ENCODE measurements at places on chromosomes 16 and 17.
A peak's percentile ranks its signal among the peaks of the same experiment; 100 is the strongest.

DNA sequence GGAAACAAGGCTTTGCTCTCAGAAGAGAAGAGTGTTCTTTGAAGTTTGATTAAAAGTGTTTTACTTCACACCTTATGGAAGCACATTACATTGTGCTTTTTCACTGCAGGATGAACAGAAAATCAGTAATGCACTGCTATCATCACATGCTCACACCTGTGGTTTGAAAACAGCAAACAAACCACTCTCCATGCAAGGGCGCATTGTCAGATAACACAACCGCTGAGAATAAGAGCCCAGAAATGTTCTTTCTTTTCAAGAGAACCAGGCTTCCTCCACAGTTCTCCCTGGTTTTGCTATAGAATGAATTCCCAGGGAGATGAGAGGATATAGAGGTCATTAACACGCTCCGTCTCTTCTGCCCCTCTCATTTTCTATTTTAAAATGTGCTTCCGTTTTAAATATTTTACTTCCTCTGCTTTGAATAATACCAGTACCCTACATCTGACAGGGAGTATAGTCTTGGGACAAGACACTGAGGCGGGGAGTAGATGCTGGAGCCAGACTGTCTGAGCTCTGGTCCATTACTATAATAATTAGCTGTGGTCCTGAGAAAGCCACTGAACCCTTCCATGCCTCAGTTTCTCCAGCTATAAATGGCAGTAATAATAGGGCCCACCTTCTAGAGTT lies 71.6 kb downstream of the CDK5R1 start:
- no peak for DNase-seq
- no peak overlapping the region for H3K4me3 ChIP-seq
- no peak overlapping the region for H3K27ac ChIP-seq
- H3K4me1 ChIP-seq = no peaks in the 10 kb centered on the region
- no peaks in the 10 kb centered on the region for H3K27me3 ChIP-seq

DNA sequence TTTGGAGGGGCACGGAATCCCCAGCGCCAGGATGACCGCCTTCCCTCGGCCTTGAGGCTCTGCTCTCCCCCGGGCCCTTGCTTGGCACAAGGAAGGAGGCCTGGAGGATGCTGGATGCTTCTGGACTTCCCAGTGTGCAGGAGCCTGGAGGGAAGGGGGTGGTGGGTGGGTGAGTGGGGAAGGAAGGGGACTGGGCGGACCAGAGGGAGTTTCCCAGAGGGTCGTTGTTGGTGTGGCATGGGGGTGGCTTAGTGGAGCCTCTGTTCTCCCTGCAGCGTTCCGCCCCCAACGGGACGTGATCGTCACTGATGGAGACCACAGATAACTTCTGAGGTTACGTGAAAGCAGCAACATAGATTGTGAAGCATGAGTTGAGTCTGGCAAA lies 140.0 kb downstream of the IRF8 start:
- H3K27me3 ChIP-seq = peaks cover 84% of the 10 kb centered on the region
- no peaks in the 10 kb centered on the region for H3K36me3 ChIP-seq
- no peak for DNase-seq
- H3K4me1 ChIP-seq = no peaks in the 10 kb centered on the region

DNA sequence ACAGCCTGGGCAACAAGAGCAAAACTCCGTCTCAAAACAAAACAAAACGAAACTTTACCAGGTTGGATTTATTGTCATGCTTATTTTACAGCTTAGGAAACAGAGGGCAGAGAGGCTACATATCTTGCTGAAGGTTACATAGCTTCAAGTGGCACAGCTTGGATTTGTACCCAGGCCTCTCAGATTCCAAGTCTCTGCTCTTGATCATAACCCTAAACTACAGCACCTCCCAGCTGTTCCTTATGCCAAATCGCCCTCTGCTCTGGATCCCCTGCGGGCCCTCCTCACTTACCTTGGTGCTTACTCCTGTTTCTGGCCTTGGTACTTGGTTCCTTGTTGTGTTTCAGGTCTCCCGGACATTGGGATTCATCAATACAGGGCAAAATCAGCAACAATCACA lies 11.7 kb upstream of the CUEDC1 start:
- H3K4me3 ChIP-seq = no peak overlapping the region
- no peak for DNase-seq
- H3K4me1 ChIP-seq = peaks cover 5% of the 10 kb centered on the region
- H3K36me3 ChIP-seq = no peaks in the 10 kb centered on the region

DNA sequence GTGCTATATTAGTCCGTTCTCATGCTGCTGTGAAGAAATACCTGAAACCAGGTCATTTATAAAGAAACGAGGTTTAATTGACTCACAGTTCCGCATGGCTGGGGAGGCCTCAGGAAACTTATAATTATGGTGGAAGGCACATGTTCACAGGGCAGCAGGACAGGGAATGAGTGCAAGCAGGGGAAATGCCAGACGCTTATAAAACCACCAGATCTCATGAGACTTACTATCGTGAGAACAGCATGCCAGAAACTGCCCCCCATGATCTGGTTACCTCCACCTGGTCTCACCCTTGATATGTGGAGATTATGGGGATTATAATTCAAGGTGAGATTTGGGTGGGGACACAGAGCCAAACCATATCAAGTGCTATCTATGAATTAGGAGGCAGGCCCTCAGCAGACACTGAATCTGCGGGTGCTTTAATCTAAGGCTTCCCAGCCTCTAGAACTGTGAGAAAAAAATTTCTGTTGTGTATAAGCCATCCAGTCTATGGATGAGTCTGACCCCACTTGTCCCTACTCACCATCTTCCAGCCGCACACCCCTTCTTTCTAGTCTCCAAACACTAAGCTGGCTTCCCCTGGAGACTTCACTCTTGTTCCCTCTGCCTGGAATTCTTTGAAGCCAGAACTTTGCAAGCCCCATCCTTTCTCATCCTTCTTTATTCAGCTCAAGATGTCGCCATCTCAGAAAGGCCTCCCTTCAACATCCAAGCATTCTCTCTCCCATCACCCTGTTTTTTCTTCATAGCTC lies 772 bp upstream of the NUP93 start:
- H3K36me3 ChIP-seq = no peaks in the 10 kb centered on the region
- peaks cover 13% of the 10 kb centered on the region for H3K4me1 ChIP-seq
- no peak overlapping the region for H3K4me3 ChIP-seq
- peak overlapping the region; percentile 48 for H3K27ac ChIP-seq

- peaks cover 8% of the 10 kb centered on the region for H3K4me1 ChIP-seq
- peaks cover 94% of the 10 kb centered on the region for H3K27me3 ChIP-seq
- peak within 1 kb of the TSS; percentile 72 for H3K4me3 ChIP-seq
- DNase-seq = no peak
Measured at GRCh38 chr16:49855822-49856671, at the start of gene ZNF423. Gene ZNF423, minus strand, starts transcription at chr16:49856112. Its CDS starts 338 bp downstream, at chr16:49855774.

DNA sequence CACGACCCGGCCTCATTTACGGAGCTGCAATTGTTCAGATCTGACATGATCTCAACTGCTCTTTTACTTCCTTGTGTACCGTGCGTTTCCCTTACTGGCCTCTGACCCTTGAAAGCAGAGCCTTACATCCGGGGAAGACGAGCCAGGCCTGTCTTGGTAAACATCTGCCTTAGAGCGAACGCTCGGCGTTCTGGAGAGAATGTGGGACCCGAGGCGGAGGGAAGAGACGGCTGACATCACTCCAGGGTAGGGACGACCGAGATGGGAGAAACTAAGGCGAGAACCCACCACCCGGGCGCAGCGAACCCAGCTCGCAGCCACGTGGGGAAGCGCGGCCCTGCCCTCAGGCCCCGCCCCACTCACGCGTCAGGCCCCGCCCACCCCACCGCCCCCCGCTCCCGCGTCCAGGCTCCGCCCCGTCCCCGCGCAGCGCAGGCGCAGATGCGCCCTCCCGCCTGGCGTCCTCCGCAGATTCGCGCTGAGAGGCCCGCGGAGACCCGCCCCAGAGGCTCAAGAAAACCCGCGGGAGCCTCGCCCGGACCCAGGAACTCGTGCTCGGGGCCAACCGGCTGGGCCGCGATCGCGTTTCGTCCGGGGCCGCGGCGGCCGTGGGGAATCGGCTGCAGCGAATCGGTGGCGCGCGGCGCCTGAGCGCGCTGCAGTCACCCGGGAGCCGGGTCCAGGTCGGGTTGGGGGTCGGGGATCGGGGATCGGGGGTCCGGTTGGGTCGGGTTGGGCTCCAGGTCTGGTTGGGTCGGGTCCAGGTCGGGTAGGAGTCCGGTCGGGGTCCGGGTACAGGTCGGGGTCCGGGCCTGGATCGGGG lies at the start of gene TELO2:
Gene TELO2 (plus strand): TSS at position 438 of the 823 bp plus-strand sequence. CDS start 922 bp downstream, outside the sequence.
- no peaks in the 10 kb centered on the region for H3K27me3 ChIP-seq
- peaks cover 7% of the 10 kb centered on the region for H3K4me1 ChIP-seq
- peak within 1 kb of the TSS; percentile 85 for H3K4me3 ChIP-seq
- DNase-seq = peak; percentile 89
- H3K36me3 ChIP-seq = peaks cover 30% of the 10 kb centered on the region

DNA sequence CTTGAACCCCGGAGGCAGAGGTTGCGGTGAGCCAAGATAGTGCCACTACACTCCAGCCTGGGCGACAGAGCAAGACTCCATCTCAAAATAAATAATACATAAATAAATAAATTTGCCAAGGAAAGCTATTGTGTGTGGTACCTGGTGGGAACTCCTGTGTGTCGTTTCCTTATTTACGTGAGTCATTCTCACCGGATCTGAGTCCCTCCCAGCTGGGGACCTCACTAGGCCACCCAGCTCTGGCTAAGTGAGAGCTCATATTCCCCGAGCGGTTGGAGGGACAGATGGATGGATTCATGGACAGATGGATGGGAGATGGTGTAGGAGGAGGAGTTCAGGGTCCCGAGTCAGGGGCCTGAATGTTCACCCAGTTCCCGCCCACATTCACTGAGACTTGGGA lies 22.9 kb upstream of the C1QL1 start:
- DNase-seq = peak; percentile 46
- peaks cover 81% of the 10 kb centered on the region for H3K27me3 ChIP-seq
- H3K36me3 ChIP-seq = no peaks in the 10 kb centered on the region
- no peak overlapping the region for H3K27ac ChIP-seq

DNA sequence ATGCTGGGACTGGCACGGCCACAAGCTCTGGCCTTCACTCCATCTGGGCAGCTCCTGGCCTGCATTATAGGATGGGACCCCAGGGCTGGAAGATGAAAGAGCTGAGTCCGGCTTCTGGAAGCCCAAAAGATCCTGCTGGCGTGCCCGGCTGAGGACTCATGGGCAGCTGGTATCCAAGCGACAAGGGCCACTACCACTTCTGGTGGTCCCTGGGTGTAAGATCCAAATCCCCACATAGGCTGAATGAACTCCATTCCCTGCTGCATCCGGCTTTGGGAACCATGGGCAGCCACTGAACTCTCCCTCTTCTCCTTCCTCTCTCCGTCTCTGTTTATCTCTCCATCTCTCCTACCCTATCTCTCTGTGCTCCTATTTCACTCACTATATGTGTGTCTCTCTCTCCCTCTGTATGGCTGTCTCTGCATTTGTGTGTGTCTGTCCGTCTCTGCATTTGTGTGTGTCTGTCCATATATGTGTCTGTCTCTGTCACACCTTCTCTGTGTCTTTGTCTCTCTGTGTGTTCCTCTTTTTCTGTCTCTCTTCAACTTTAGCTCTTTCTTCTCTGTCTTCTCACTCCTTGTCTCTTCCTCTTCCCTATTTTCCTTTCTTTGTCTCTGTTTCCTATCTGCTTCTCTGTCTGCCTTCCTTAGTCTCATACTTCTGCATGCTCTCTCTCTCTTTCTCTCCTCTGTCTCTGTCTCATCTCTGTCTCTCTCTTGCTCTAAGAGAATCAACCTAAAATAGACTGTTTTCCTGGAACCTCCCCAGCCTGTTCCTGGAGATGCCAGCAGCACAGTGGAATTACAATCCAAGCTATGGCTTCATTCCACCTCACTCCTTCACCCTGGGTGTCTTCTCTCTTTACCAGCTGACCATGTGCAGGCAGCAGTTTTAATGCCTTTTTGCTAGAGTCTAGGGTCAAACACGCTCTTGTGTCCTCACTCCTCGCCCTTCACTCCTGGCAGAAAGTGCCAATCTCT lies 60.4 kb upstream of the IRX6 start:
- H3K27me3 ChIP-seq = peaks cover 19% of the 10 kb centered on the region
- H3K4me1 ChIP-seq = no peaks in the 10 kb centered on the region
- no peak overlapping the region for H3K27ac ChIP-seq
- H3K4me3 ChIP-seq = no peak overlapping the region

DNA sequence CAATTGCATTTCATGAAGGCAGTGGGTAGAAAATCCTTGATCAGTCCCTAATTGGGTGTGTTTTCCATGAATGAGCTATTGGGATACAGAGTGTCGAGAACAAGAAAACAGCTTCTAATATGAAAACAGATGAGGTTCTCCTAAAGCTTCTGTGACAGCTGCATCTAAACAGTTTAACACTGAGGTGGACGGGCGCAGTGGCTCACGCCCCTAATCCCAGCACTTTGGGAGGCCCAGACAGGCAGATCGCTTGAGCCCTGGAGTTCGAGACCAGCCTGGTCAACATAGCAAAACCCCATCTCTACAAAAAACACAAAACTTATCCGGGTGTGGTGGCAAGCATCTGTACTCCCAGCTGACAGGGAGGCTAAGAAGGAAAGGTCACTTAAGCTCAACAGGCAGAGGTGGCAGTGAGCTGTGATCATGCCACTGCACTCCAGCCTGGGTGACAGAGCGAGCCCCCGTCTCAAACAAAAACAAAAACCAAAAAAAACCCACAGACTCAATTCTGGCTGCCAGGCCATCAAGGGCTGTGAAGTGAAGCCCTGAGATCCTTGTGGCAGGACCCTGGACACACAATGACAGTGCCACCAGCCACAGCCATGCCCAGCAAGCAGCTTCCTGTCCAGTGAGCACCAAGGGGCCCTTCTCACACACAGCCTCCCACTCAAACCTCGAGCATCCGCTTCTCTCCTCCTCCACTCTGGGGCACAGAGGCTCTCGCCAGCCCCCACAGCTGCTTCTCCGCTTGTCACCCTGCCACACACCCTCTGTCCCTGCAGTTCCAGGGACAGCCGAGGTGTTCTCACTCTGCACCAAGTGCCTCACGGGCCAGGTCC lies 44.0 kb downstream of the ANKRD11 start:
- H3K27ac ChIP-seq = no peak overlapping the region
- H3K27me3 ChIP-seq = no peaks in the 10 kb centered on the region
- DNase-seq = no peak
- H3K36me3 ChIP-seq = peaks cover 42% of the 10 kb centered on the region
- peaks cover 89% of the 10 kb centered on the region for H3K4me1 ChIP-seq
- H3K4me3 ChIP-seq = no peak overlapping the region

DNA sequence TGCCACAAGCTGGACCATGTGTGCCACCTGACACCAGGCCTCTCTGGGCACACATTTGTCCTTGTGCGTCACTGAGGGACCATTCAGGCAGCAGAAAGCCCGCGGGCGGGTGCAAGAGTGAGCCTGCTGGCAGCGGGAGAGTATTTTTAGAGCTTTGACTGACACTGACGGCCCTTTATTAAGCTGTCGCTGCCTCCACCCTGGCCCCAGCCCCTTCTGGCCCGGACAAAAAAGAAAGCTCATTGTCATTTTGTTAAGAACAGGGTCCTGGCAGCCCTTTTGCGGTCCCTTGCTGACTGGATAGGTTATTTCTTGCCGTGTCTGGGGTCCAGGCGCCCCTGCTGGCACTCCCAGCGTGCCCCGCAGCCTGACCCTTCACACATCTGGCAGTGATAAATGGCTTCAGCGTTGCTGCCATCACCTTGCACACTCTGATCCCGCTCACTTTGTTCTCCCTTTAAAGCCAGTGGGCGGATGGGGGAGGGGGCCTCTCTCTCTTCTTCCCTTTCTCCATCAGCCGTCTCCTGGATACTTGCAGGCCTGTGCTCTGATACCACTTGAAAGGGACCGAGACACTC lies 78.4 kb upstream of the NKD1 start:
- no peak overlapping the region for H3K4me3 ChIP-seq
- peaks cover 96% of the 10 kb centered on the region for H3K27me3 ChIP-seq
- H3K4me1 ChIP-seq = no peaks in the 10 kb centered on the region
- DNase-seq = no peak
- no peak overlapping the region for H3K27ac ChIP-seq

- no peak overlapping the region for H3K4me3 ChIP-seq
- DNase-seq = no peak
- H3K36me3 ChIP-seq = no peaks in the 10 kb centered on the region
- H3K4me1 ChIP-seq = no peaks in the 10 kb centered on the region
Measured at GRCh38 chr17:29190039-29190438, 9.8 kb upstream of the MYO18A start.

GRCh38 chr17:33506889-33507650 lies 214.0 kb upstream of the ASIC2 start:
- H3K36me3 ChIP-seq = no peaks in the 10 kb centered on the region
- H3K4me1 ChIP-seq = no peaks in the 10 kb centered on the region
- no peak for DNase-seq

Data from Calu3 (cell line).